ENCODE measurements at places on chromosomes 5 and 9. TPM values are rescaled to one million over a fixed set of nuclear protein-coding genes. Genes with fewer than 3 reads are reported as not detected.

Gene IFNK
- not detected for total RNA-seq

Gene FOXD4L6
- total RNA-seq = not detected

- H3K27me3 ChIP-seq = no peaks in the 10 kb centered on the region
- DNase-seq = no peak
- H3K36me3 ChIP-seq = no peaks in the 10 kb centered on the region
- no peaks in the 10 kb centered on the region for H3K4me1 ChIP-seq
- H3K27ac ChIP-seq = no peak overlapping the region
Measured at GRCh38 chr5:137280656-137281055, 218.5 kb downstream of the SPOCK1 start.

DNA sequence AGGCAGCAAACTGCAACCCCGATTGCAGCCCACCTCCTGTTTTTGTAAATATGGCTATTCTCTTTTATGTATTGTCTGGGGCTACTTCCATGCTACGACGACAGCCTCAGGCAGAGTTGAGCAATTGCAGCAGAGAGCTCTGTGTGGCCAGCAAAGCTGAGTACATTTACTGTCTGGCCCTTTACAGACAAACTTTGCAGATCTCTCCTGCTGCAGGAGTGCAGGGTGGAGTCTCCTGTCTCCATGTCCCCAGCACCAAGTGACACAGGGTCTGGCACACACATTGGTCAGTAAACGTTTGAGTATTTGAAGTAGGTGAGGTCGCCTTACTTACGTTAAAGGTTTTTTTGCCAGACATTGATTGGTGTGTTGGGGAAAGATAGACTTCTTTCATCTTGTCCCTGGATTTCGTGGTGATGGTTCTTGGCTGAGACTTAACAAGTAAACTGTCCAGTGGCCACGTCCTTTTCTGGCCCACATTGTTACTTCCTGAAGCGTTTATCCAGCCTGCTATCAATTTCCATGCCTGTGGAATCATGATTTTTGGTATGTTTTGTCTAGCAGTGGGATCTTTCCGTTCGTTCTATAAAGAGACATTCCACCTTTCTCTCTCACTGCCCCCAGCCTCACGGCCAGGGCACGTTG, 27.2 kb downstream of the PRRC2B start:
- H3K36me3 ChIP-seq = peaks cover 32% of the 10 kb centered on the region
- no peak overlapping the region for H3K4me3 ChIP-seq
- H3K27ac ChIP-seq = peak overlapping the region; percentile 70
- no peak for DNase-seq

DNA sequence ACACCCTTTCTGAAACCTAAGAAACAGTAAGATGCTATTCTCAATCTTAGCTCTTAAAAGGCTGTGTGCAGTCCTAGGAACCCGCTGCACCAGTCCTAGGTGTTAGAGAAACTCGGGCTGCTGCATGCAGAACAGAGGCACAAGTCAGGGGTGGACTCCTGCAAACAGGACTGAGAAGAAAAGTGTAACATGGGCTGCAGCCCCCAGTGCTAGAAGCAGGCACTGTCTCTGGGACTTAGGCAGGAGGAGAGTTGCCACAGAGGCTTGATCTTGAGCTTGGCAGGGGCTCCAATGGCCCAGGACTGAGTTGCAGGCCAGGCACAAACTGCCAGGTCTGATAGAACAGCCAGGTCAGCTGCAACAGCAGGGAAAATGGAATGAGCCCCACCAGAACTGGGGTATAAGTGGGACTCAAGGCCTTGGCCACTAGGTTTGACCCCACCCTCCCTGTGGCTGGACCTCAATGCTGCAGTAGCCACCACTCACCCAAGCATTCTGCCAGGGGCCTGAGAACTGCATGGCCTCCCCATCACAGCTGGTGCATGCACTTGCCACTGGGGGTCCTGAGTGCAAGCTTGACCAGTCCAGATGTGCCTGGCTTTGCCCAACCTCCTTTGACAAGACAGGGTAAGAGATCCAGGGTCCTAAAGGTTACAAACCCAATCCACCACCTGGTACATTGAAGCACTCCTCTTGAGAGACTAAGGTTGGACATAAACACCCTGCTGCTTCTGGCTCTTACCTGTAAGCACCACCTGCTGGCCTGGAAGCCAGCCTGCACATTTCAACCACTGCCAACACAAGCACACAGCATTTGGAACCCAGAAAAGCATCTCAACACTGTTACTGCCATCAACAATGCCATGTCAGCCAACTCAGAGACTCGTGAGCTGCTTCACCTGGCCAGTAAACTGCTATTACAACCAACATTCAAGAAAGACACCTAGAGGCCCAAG, 103.3 kb downstream of the FBXL17 start:
- no peak overlapping the region for H3K27ac ChIP-seq
- H3K27me3 ChIP-seq = no peaks in the 10 kb centered on the region
- no peaks in the 10 kb centered on the region for H3K36me3 ChIP-seq
- H3K4me1 ChIP-seq = peaks cover 8% of the 10 kb centered on the region
- DNase-seq = peak; percentile 56

DNA sequence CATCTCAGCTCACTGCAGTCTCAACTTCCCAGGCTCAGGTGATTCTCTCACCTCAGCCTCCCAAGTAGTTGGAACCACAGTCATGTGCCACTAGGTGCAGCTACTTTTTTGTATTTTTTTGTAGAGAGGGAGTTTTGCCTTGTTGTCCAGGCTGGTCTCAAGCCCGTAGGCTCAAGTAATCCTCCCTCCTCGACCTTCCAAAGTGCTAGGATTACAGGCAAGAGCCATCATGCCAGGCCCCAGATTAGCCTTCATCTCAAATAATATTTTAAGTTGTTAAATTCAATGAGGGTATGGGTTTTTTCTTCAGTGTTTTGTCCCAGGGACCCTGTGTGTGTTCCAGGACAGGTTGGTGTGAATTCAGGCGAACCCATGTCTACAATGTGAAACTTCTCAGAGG, 12.5 kb upstream of the RFESD start:
- DNase-seq = no peak
- no peak overlapping the region for H3K27ac ChIP-seq
- no peak overlapping the region for H3K4me3 ChIP-seq
- no peaks in the 10 kb centered on the region for H3K36me3 ChIP-seq
- no peaks in the 10 kb centered on the region for H3K27me3 ChIP-seq

- H3K36me3 ChIP-seq = peaks cover 2% of the 10 kb centered on the region
- H3K4me1 ChIP-seq = no peaks in the 10 kb centered on the region
- no peak for DNase-seq
- no peaks in the 10 kb centered on the region for H3K27me3 ChIP-seq
- no peak overlapping the region for H3K4me3 ChIP-seq
Measured at GRCh38 chr5:80713631-80714030, 58.8 kb upstream of the DHFR start.

- H3K27ac ChIP-seq = no peak overlapping the region
- H3K4me1 ChIP-seq = no peaks in the 10 kb centered on the region
- H3K27me3 ChIP-seq = peaks cover 14% of the 10 kb centered on the region
- no peak overlapping the region for H3K4me3 ChIP-seq
Measured at GRCh38 chr5:171667341-171668096, 118.1 kb upstream of the SMIM23 start.
